ENCODE measurements at places on chromosomes 5 and 9. TPM values are rescaled to one million over a fixed set of nuclear protein-coding genes. Genes with fewer than 3 reads are reported as not detected.

GRCh38 chr5:6492934-6493333, 44.3 kb downstream of the UBE2QL1 start:
- DNase-seq: no peak

- DNase-seq: no peak
These were observed 1.7 kb downstream of the FOXD1 start for GRCh38 chr5:73446631-73447529.

DNA sequence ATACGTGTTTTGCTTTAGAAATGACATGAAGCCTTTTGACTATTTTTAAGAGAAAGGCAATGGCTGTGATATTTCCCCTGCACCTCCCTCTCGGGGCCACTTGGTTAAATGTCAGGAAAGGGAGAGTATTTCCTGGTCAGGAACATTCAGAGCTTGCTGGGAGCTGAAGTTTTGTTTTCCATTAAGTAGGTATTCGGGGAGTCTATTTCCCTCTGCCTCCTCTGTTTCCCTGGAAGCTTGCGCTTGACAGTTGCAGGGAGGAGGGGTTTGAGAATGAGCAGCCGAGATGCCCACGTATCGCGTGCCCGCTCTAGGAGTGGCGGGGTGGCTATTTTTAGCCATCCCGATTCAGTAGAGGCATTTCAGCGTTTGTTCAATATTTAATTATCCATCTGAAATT, 6.7 kb downstream of the DAB2IP start:
- DNase-seq: no peak

ACOT12 gene
- not detected for total RNA-seq

DNA sequence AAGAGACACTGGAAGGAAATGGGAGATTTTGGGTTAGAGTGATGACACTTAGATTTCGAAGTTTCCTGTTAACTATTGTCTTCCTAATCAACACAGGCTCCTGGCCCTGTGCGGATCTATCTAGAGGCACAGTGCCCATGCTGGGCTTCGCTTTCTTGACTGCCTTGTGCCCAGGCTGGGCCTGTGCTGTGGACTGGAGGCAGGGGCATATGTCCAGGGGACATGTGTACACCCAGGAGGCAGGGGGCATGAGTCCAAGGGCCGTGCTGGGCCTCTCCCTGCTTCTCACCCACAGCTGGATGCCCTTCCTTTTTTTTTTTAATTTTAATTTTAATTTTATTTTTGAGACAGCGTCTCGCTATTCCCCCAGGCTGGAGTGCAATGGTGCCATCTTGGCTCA, 37.6 kb downstream of the EHMT1 start:
- DNase-seq: no peak

- no peak for DNase-seq
These were observed 358.1 kb downstream of the GLIS3 start for GRCh38 chr9:3941758-3942157.

CLTB gene
- 95.1 TPM for total RNA-seq

Data from osteocyte (in vitro differentiated cells).